ENCODE measurements at places on chromosomes 13 and 19.

DNA sequence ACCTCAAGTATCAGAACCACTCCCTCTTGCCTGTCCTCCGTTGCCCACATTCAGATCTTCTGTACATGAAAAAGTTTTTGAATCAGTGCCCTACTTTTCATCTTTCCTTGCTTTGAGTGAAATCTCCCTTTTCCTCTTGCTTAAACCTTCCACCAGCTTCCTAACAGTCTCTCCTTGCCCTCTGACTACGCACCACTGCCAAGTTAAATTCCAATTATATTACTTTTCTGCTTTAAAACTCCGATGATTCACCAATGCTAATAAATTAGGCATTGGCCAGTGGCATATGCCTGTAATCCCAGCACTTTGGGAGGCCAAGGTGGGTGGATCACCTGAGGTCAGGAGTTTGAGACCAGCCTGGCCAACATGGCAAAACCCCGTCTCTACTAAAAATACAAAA is 30.7 kb upstream of the RFXAP start:
- no peak for DNase-seq

DNA sequence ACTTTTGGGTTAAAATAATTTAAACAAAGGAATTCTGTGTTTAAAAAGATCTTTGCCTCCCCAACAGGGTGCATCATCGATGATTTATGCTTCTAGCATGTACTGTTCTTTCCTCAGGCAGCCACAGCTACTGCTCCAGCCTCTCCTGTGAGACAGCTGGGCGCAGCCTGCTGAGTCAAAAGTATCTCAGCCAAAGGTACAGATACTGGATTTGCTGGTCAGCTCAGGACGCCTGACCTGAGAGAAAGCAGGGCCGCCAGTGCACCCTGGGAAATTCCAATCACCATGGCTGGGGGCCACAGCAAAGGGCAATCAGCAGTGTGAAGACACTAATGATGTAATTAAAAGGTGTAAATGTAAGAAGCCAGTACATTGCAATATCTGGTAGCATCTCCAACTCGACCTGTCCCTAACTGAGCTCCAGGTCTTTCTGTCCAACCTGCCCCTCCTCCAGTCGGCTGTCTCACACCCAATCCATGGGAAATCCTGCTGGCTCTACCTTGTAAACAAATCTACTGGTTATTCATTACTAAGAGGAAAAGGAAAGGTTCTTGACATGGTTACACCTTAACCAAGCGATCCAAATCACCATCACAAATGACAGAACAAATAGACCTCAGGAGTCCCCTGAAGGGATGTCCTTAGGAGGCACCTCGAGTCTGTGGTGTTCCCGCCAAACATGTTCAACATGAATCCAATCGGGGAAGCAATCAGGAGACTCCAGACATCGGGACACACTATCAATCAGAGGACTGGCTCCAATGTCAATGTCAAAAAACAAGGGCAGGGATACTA is 7.3 kb downstream of the OPA3 start:
- DNase-seq = no peak

- DNase-seq = no peak
Observed at GRCh38 chr19:5289060-5289990, 51.3 kb downstream of the PTPRS start.

- DNase-seq = no peak
Observed at GRCh38 chr19:15113245-15114152, 6.3 kb downstream of the SYDE1 start.

DNA sequence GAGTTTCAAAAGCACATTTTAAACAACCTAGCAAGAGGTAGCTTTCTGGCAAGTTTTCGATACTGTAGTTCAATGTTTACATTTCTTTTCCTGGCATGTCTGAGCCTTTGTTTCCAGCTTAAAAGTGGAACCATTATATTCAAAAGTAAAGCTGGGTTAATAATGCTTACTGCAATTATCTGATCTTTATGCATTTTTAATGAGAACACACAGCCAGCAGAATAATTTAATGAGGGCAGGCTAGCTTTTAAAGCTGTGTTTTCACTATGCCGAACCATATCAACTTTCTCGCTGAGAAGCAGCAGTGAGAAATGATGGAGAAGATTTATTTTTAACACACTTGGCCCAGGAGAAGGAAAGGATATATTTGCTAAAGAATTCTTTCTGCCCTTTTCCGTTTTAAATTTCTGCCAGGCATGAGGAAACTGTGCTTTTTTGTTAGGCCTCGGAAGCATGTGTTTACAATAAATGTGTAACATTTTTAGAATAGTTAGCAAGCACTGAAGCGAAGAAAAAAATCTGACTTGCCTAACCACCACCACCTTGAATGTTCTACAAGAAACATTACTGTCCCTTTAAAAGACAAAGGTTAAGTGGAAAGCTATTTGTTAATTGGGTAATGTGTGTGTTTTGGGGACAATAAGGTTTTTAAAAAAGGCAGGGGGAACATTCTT is 1.0 kb downstream of the MBNL2 start:
- no peak for DNase-seq

Measured in SHP77 (cell line).